Thoracic aorta (tissue), 2 donors: ENCODE measurements at places on chromosomes 4 and X. TPM values are rescaled to one million over a fixed set of nuclear protein-coding genes. Genes with fewer than 3 reads are reported as not detected.

DNA sequence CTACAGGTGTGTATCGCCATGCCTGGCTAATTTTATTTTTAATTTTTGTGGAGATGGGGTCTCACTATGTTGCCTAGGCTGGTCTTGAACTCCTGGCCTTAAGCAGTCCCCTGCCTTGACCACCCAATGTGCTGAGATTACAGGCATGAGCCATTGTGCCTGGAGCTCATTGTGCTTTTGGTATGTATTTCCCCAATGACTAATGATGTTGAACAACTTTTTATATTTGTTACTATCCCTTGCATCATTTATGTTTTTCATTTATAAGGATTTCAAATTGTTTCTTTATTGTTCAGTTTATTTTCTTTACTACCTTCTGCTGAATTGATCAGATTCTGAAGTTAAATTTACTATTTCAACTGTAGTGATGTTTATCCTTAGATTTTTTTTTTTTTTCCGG lies 199.7 kb downstream of the CEP135 start:
- H3K27ac ChIP-seq = no peak overlapping the region
- no peaks in the 10 kb centered on the region for H3K27me3 ChIP-seq
- H3K4me1 ChIP-seq = no peaks in the 10 kb centered on the region
- no peaks in the 10 kb centered on the region for H3K36me3 ChIP-seq
- no peak for DNase-seq

DNA sequence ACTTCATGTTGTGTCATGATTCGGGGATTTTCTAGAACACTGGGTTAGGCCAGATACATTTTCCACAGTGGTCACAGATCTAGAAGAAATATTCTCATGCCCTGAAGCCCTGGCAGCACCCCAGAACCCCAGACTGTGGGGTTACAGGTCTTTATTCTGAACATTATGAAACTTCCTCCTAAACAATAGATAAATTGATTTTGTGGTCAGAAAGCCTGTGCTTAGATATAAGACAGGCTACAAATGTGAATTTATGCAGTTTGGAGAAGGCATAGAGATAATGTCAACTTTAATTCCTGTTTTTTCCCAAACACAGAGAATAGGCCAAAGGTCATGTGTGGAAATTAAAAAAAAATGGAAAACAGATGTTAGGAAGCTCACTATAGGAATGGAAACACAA lies 492.9 kb downstream of the SPRY1 start:
- no peak for DNase-seq
- no peak overlapping the region for H3K4me3 ChIP-seq
- H3K27me3 ChIP-seq = no peaks in the 10 kb centered on the region
- no peaks in the 10 kb centered on the region for H3K36me3 ChIP-seq

- no peaks in the 10 kb centered on the region for H3K4me1 ChIP-seq
- no peak for DNase-seq
- no peak overlapping the region for H3K4me3 ChIP-seq
- H3K27me3 ChIP-seq = no peaks in the 10 kb centered on the region
Measured at GRCh38 chr4:16508968-16509367, 282.7 kb upstream of the TAPT1 start.

Gene NMU
- not detected for total RNA-seq

DNA sequence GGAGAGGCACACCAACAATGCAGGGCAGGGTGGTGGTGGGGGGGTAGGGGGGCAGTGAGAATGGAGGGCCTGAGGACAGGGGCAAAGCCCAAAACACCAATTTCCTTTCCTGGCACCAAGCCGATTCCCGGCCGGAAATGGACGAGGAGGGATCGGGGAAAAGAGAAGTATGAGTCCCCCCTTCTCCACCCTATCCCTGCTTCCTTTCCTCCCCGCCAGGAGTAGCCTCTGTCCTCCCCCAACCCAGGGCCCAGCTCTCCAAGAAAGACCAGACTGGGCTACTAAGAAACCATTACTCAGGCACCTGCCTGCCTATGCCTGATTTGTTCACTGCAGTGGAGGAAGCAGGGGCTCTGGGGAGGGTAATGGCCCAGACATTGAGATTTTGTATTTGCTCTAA lies 402 bp downstream of the CCDC120 start:
- H3K36me3 ChIP-seq = no peaks in the 10 kb centered on the region
- peaks cover 6% of the 10 kb centered on the region for H3K4me1 ChIP-seq
- no peak for DNase-seq
- no peak overlapping the region for H3K27ac ChIP-seq
- no peaks in the 10 kb centered on the region for H3K27me3 ChIP-seq
- no peak overlapping the region for H3K4me3 ChIP-seq

- no peak overlapping the region for H3K4me3 ChIP-seq
- H3K27ac ChIP-seq = no peak overlapping the region
- H3K36me3 ChIP-seq = no peaks in the 10 kb centered on the region
- no peak for DNase-seq
- H3K27me3 ChIP-seq = no peaks in the 10 kb centered on the region
Measured at GRCh38 chr4:7941111-7941964, 1.7 kb upstream of the AFAP1 start.
